ENCODE measurements at places on chromosomes 3 and 15.
A peak's percentile ranks its signal among the peaks of the same experiment; 100 is the strongest.

GRCh38 chr3:138809500-138810256 is 25.1 kb downstream of the PIK3CB start:
- DNase-seq = no peak

- peak; percentile 26 for DNase-seq
Measured at GRCh38 chr3:174125267-174125824, 727.8 kb downstream of the NLGN1 start.

DNA sequence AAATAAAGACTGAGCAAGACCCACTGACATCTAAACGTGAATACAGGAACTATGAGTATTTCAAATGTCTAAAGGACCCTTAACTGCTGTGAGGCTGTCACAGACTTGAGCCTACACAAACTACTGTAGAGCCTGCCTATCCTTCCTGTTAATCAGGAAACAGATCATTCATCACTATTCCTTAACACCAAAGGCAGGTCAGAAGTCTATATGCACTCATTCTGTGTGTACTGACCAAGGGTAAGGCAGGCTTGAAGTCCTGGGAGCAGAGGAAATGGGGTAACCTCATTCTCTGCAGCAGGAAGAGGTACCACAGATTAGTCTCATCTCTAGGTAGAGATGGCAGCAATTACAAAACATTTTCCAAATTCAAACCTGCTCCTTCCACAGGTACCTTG is 30.7 kb downstream of the NPTN start:
- no peak for DNase-seq

GRCh38 chr3:129379582-129380358 is 48.7 kb downstream of the EFCAB12 start:
- no peak for DNase-seq

DNA sequence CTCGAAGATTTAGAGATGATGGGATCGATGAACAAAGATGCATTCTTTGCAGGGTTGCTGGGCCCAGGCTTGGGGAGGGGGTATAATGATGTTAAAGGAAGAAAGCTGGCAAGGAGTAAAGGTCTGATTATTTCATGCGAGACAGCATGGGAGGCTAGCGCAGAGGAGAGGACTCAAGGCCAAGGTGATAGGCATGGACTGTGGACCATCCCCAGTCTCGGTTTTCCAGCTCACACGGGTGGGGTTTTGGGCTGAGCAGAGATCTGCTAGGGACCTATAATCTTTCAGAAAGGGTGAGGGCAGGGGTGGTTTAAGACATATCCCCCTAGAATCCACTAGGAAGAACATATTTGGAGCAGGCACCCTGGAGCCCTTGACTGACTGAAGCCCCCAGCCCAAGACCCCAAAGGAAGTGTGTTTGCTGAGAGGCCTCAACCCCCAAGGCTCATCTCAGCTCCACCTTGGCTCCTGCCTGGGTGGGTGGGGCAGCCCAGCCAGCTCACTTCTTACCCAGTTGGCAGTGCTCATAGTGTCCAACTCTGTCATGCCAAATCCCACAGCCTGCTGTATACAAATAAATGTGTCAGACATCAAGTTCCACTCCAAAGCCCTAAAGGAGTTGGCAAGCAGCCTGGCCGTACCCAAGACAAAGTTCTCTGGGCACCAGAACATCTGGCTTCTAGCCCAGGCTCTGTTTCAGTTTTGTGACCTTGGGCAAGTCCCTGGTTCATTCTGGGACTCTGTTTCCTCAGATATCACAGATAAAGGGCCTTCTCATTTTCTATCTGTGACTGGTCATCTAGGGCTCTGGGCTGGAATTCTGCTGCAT is 17.9 kb downstream of the ACSBG1 start:
- peak; percentile 65 for DNase-seq

GRCh38 chr15:75966073-75966472 is 46.2 kb downstream of the NRG4 start:
- no peak for DNase-seq

- no peak for DNase-seq
Measured at GRCh38 chr3:138165061-138165460, 9.7 kb downstream of the DBR1 start.
